HAP-1 (cell line): ENCODE measurements at places on chromosomes 16 and 17.

- no peak for DNase-seq
These were observed 24.5 kb upstream of the MILR1 start for GRCh38 chr17:64424324-64424849.

GRCh38 chr17:58341861-58342475, 10.0 kb downstream of the SUPT4H1 start:
- DNase-seq = no peak

DNA sequence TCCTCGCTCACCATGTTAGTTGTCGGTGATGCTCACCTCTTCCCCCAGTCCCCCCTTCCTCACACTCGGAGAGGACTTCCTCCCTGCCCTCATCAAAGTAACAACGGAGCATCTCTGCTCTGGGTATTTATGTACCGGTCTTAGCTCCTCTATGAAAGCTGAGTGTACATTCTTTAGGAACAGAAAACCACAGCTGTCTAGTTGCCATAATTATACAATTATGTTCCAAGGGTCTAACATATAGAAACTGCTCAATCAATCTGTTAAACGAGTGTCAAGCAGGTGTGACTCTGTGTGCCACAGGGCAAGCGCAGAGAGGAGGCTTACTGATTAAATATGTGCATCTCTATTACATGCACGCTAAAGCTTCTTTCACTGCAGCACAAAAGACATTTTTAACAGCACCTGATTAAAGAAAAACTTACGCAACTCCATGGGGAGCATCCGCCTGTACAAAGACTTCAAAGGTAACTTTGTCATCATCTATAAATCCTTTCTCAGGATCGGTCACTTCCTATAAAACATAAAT, 37.8 kb downstream of the LITAFD start:
- DNase-seq = peak; percentile 34

- DNase-seq = no peak
These were observed 65.0 kb downstream of the SMG6 start for GRCh38 chr17:2238432-2239169.

- DNase-seq = no peak
These were observed 17.7 kb upstream of the SMURF2 start for GRCh38 chr17:64679710-64680216.

DNA sequence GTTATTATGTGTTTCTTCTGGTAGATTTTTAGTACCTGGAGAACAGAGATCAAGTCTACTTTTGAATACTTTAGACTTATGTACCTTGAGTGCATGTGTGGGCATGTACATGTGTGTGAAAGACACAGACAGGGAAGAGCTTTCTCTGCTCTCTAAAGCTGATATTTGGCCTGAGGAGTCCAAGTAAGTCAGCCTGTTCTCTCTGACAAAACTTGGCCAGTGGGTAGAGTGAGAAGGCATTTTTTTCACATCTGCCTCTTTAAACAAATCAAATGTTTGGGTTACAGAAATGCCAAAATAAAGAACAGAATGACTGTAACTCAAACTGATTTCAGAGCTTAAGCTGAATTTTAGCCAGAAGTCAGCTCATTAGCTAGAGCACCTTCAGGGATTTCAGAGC, 309.7 kb upstream of the DYNLRB2 start:
- no peak for DNase-seq

- DNase-seq = no peak
These were observed 12.8 kb downstream of the SLC47A1 start for GRCh38 chr17:19546289-19547065.

- DNase-seq = no peak
These were observed 14.2 kb upstream of the ADGRG3 start for GRCh38 chr16:57653936-57654335.

- DNase-seq = no peak
These were observed 7.6 kb downstream of the PDE6G start for GRCh38 chr17:81648707-81649085.

DNA sequence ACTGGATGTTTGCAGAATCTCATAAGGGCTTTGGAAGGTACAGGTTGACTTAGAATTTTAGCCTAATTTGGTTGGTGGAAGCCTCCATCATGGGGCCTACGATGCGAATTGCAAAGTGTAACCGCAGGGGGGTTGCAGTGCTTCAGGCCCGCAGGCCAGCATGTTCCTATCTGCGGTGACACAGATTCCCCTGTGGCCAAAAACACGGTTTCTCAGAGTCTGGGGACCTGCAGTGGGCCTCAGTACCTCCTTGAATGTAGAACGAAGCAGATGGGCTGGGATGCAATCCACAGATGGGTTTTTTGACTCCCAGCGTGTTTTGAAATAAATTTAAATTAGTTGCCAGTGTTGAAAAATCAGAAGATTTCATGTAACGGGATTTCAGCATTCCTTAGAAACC, 34.7 kb downstream of the KIAA0513 start:
- no peak for DNase-seq

- no peak for DNase-seq
These were observed 19.4 kb downstream of the PRDM7 start for GRCh38 chr16:90057738-90058173.

DNA sequence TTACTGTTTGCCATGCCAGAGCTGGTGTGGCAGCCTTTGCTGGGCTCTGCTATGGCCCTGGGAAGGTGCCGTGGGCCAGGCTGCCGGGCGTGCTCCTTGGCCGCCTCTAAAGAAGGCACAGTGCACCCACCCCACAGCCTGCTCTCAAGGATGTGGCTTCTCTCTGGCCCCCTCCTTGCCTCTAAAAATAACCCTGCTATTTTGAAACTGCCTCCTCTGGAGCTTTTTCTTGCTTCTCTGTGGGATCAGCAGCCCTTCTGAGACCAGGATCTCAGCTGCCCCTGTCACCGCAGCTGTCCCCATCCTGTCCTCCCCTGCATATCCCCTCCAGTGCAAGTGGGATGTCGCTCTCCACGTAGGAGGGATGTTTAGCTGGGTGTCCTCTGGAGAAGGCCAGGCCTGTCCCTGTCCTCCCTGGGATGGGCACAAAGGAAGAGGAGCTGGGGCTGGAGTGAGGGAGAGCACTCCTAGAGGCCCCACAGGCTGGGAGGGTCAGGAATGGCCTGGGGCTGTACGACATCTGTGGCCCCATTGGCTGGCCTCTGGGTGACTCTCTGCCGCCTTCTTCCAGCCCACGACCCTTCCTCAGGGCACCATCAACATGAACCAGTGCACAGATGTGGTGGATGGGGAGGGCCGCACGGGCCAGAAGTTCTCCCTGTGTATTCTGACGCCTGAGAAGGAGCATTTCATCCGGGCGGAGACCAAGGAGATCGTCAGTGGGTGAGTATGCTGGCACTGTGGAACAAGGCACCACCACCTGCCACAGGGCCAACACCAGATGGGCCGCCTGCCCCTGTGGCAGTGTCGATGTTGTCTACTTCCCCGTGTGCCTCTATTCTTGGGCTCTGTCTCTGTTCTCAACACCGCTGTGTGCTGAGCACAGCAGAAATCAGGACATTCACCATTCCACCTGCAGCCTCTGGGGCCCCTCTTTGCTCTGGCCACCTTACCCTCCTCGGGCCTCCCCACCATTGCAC, 79.7 kb downstream of the PLD6 start:
- no peak for DNase-seq

DNA sequence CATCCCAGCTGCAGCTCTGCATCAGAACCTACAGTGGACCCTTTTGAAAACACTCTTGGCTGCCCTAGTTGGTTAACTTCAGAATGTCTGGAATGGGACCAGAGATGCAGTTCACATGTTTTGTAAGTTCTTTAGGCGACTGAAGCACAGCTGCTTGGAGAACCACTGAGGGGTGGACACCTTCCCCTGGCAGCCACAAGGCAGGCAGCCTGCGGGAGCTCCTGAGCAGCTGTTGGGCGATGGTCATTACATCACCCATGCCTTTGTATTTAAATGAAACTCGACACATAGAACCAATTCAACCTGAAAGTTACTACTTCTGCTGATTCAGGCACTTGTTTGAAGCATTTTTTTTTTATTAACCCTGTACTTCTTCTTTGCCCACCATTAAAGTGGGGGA, 151.5 kb downstream of the LGALS9B start:
- DNase-seq = no peak

- DNase-seq = no peak
These were observed 30.8 kb downstream of the B9D1 start for GRCh38 chr17:19331543-19332245.

- no peak for DNase-seq
These were observed 234.7 kb downstream of the SNX29 start for GRCh38 chr16:12210925-12211869.

- DNase-seq = no peak
These were observed 5.1 kb downstream of the MT4 start for GRCh38 chr16:56569971-56570370.

DNA sequence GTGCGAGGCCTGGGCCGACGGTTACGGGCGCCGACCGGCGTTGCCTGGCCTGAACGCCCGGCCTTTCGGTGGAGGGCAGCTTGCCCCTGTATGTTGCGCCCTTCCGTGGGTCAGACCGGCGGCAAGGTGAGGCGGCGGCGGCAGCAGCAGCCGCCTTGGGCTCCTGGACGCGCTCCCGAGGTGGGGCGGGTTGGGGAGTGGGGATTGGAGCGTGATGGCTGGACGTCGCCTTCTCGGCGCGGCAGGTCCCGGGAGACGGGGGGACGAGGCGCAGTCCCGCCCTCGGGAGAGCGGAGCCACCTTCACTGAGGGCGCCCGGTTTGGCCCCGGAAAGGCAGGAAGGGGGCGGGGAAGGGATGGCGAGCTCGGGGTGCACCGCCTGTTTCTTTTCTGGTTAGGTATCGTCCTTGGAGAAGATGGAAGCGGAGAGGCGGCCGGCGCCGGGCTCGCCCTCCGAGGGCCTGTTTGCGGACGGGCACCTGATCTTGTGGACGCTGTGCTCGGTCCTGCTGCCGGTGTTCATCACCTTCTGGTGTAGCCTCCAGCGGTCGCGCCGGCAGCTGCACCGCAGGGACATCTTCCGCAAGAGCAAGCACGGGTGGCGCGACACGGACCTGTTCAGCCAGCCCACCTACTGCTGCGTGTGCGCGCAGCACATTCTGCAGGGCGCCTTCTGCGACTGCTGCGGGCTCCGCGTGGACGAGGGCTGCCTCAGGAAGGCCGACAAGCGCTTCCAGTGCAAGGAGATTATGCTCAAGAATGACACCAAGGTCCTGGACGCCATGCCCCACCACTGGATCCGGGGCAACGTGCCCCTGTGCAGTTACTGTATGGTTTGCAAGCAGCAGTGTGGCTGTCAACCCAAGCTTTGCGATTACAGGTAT, 671 bp downstream of the DGKE start:
- peak; percentile 26 for DNase-seq

DNA sequence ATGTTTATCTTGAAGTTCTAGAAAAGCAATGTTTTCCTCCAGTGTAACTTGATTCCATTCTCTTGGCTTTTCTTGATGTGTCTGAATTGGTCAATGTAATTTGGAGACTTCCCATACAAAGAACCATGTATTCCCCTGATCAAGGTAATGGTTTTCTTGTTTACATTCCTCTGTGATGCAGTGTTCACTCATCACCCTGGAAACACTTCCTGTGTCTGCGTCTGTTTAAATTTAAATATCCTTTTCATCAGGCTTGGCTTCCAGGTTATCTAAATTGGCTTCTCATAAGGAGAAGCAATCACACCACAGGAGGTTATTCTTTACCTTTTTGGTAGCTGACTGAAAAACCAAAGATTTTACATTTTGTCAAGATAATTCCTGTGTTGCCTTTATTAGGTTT, 237.3 kb upstream of the WSCD1 start:
- no peak for DNase-seq

- DNase-seq = no peak
These were observed 24.4 kb downstream of the SCNN1G start for GRCh38 chr16:23206986-23207385.

GRCh38 chr16:907361-907760, 63.4 kb downstream of the LMF1 start:
- no peak for DNase-seq

GRCh38 chr16:2437032-2437790, 8.0 kb downstream of the CCNF start:
- DNase-seq = no peak

GRCh38 chr16:68227850-68228553, 7.9 kb downstream of the ESRP2 start:
- DNase-seq = no peak

GRCh38 chr16:87311387-87311786, 5.8 kb downstream of the C16orf95 start:
- no peak for DNase-seq

DNA sequence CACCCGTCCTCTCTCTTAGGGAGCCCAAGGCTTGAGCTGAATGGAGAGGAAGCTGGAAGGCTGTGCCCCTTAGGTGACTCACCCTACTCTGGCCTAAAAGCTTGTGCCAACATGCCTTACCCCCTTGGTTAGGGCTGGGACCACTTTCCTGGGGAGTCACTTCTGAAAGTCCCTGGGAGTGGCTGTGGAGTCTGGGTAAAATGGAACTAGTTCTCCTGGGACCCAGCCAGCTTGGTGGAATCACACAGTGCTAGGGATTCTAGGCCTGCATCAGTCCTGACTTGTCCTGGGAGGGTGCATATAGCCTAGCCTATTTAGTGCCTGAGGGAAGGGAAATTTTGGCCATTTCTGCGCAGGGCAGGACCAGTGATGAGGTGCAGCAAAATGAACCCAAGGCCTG, 10.5 kb downstream of the MMP28 start:
- no peak for DNase-seq

DNA sequence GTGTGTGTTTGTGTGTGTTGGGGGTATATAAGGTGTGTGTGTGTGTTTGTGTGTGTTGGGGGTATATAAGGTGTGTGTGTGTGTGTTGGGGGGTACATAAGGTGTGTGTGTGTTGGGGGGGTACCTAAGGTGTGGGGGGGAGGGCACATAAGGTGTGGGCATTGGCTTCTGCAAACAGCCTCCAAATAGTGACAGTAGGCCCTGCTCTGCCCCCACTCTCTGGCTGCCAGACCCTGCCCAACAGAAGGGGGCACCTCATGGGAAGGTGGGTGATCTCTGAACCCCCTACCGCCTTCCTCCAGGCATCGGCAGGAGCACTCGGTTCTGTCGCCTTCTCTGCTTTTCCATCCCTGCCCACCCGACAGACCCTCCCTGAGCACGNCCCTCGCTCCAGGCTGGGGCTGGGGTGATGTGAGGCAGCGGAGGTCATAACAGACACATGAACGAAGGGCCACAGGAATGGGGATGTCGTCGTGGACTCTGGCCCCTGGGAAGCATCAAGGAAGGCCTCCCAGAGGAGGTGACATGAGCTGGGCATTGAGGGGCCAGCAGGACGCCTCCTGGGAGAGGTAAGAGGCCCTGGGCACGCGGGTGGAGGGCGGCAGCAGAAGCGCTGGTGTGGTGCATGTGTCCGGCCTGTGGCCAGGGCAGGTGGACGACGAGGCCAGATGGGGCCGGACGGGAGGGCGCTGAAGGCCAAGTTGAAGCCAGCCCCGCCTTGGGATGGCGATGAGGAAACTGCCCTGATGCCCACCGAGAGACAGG, 136.6 kb upstream of the RPH3AL start:
- DNase-seq = peak; percentile 40

GRCh38 chr16:54821731-54822130, 108.9 kb upstream of the IRX5 start:
- DNase-seq = no peak

GRCh38 chr17:9050801-9051401, 29.6 kb downstream of the NTN1 start:
- no peak for DNase-seq

- no peak for DNase-seq
These were observed 143.8 kb upstream of the RPL38 start for GRCh38 chr17:74059479-74060240.
